Left renal pelvis (tissue), 4 donors: ENCODE measurements at places on chromosomes 3 and 15. TPM values are rescaled to one million over a fixed set of nuclear protein-coding genes. Genes with fewer than 3 reads are reported as not detected.

- DNase-seq = no peak
These were observed 5.8 kb upstream of the UCN2 start for GRCh38 chr3:48569400-48569799.

DNA sequence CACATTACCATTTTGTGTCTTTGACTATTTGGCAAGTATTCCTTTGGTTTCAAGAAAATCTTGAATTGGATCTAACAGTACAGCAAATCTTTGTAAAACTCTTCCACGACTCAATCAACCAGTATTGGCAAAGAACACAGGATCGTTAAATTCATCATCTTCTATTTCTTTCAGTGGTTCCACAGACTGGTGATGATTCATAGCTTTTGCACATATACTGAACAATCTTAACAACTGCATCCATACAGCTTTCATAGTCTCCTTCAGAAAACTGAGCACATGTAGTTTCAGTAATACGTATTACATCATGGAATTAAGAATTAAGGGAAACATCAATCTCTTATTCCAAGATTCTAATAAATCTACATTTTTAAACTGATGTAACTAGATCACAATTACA is 91.6 kb upstream of the LIPC start:
- DNase-seq = no peak

DNA sequence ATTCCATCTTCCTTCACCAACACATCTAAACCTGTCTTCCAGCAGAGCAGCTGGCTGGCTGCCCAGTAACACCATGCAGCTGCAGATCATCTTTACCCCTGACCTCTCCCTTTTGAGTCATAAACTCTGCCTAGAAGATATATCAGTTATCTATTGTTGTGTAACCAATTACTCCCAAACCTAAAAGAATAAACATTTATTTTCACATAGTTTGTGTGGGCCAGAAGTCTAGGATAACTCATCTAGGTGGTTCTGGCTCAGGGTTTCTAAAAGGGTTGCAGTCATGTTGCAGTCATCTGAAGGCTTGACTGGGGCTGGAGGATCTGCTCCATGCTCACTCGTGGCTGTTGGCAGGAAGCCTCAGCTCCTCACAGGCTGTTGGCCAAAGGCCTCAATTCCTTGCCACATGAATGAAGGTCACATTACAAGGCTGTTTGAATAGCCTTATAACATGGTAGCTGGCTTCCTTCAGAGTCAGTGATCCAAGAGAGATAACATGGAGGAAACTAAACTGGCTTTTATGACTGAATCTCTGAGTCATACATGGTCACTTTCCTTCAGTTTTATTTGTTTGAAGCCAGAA is 92.8 kb downstream of the GOLIM4 start:
- DNase-seq = no peak

DNA sequence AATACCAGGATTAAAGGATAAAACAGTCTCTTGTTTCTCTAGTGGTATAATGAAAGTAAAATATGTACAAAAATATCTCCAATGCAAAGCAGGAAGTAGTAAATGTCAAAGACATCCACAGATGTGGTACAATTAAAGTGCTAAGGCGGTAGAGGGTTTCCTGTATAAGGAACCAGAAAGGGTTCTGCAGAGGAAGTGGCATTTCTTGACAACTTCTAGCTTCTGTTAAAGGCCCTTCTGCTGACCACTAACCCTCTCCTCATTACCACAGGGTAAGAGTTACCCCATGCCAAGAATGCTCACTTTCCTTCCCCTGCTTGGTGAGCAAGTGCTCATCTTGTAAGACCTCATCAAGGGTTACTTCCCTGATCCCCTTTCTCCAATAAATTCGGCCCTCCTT is 883.6 kb upstream of the NR2F2 start:
- DNase-seq = no peak

The EXD1 gene
- polyA plus RNA-seq = not detected

The CLRN1 gene
- not detected for polyA plus RNA-seq

The ANKRD63 gene
- polyA plus RNA-seq = 0.17 TPM

DNA sequence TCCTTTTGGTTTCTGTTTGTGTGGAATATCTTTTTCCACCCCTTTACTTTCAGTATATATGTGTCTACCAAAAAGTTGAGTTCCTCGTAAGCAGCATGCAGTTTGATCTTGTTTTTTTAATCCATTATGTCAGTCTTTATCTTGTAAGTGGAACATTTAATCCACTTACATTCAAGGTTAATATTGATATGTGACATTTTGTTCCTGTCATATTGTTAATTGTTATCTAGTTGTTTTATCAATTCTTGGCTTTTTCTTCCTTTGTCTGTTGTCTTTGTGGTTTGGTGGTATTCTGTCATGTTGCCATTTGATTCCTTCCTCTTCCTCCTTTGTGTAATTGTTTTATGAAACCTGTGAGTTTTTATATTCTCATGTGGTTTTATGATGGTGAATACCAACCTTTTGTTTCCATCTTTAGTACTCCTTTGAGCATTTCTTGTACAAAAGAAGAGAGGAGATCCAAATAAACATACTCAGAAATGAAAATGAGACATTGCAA is 43.4 kb upstream of the XCR1 start:
- DNase-seq = no peak
